Keratinocyte (primary cell): ENCODE measurements at places on chromosomes 4 and X.

DNA sequence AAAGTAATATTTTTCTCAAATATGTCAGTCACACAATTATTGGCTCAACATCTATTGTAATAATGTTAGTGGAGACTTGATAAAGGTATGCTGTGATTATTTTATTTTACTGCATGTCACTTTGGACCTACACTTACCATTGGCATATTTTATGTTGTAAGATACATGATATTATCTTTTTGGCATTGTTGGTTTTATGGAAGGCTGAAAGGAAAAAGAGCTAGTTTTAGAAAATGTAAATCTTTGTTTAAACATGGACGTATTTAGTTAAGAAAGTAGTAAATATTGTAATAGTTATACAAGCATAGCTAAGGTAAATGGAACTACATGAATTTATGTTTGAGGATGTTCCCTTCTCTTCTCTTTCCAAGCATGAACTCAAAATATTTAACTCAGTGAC lies 1399.3 kb downstream of the STIM2 start:
- DNase-seq, result no peak

- DNase-seq, result no peak
Measured at GRCh38 chrX:136112778-136113177, 34.6 kb upstream of the FHL1 start.

GRCh38 chr4:28443801-28444412 lies 1583.3 kb downstream of the STIM2 start:
- DNase-seq, result peak; percentile 15

- DNase-seq, result peak; percentile 11
Measured at GRCh38 chr4:145234091-145234706, 53.8 kb upstream of the OTUD4 start.
